ENCODE measurements at places on chromosomes 2 and 18.

DNA sequence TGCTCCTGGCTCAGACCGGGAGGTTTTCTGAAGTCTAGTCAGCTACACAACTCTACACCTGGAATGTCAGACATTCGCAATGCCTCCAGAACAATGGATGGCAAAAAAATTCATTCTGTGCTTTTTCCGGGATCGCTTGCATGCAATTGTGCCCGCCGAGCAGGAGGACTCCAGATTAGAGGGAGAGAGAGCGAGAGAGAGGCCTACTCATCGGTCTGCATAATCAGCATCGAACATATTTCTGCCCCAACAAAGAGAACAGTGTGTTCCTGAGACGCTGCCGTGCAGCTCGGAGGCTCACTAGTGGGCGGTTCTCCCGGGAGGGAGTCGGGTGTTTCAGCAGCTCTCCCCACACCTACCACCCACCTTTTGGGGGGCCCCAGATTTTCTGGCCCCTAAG, 117.1 kb downstream of the KLHL29 start:
- peak; percentile 77 for DNase-seq

- DNase-seq, result peak; percentile 87
Measured at GRCh38 chr2:54471221-54471711, 15.1 kb downstream of the SPTBN1 start.

GRCh38 chr2:160889439-160890170, 270.6 kb upstream of the TANK start:
- no peak for DNase-seq

DNA sequence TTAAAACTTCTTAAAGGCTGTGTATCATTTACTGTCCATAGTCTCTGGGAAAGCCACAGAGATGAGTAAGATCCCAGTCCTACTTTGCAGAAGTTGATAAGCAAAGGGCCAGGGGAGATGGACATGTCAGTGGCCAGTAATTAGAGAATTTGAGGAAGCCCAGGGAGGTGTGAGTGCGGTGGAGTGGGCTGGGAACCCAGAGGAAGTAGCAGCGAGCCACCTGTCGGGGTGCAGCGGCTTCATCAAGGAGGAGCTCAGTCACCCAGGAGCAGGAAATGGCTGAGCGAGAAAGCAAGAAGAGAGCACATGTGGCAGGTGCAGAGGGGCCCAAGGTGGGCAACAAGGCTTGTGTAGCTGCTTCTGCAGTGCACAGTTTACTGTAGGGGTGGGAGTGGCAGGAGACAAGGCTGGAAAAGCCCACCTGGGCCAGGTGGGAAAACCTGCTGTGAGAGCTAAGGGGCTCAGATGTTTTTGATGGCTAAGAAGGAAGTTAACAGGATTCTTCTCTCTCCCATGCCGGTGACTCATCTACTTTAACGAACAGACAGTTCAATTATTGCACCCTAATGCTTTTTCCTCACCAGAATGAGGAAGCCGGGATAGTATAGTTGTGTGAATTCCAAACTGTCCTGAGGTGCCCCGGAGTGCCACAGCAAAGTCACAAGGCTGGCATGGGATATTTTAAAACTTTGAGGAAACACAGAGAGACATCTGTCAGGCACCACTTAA, 34.8 kb upstream of the MGAT5 start:
- no peak for DNase-seq

- DNase-seq, result peak; percentile 98
Measured at GRCh38 chr2:20611077-20611843, 39.6 kb downstream of the HS1BP3 start.

DNA sequence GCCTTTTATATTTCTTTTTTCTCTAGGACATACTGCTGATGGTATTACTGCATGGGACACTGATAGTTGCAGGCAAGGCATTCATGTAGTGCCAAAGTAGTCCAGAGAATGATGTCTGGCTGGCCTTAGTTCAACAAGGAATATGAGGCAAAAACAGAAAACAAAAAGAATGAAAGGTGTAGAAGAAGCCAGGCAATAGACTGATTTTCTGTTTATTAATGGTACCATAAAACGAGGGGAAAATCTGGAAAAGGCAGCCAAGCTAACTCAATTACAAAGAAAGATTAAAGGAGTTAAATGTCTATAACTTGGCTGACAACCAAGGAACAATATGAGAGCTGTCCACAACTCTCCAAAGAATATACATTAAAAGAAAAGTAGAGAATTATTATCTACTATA, 284.9 kb downstream of the ZEB2 start:
- DNase-seq, result no peak

DNA sequence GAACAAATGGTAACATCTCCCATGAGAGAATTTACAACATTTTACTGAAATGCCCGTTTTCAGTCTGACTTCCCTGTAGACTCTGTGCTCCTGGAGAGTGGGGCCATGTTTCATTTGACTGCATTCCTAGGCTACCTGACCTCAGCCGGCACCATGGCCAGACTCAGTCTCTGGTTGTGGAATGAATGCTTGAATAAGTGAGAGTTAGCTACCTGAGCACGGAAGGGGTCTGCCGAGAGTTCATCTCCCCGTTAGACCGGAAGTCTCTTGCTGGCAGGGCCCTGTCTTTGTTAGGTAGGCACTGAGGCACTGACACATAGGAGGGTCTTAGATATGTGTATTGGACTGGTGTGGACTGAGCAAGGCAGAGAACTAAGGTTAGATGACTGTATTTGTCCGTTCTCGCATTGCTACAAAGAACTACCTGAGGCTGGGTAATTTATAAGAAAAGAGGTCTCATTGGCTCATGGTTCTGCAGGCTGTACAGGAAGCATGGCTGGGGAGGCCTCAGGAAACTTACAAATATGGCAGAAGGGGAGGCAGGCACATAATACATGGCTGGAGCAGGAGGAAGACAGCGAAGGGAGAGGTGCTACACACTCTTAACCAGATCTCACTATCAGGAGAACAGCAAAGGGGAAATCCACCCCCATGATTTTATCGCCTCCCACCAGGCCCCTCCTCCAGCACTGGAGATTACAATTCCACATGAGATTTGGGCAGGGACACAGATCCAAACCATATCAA, 271.2 kb downstream of the GLI2 start:
- no peak for DNase-seq

- DNase-seq, result peak; percentile 58
Measured at GRCh38 chr18:63322206-63322605, 2.6 kb upstream of the BCL2 start.

GRCh38 chr18:74380916-74381315, 65.3 kb downstream of the C18orf63 start:
- DNase-seq, result no peak

DNA sequence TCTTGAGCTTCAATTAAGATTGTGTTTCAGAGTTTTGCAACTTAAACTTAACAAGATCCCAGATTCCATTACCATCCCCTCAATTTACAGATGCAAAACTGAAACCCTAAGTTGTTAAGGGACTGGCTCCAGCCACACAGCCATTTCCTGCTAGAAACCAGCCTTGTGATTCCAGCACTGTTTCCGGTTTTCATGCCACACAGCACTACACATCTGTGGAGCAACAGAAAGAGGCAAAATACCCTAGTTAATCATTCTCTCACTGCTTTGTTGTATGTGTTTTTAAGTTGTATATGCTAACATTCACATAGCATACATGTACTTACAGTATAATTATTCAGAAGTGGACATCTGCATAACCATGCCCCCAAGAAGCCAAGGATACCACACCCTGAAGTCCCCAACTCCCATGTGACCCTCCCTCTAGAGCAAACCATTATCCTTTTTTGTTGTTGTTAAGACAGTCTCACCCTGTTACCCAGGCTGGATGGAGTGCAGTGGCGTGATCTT, 87.4 kb downstream of the MYO5B start:
- DNase-seq, result no peak

DNA sequence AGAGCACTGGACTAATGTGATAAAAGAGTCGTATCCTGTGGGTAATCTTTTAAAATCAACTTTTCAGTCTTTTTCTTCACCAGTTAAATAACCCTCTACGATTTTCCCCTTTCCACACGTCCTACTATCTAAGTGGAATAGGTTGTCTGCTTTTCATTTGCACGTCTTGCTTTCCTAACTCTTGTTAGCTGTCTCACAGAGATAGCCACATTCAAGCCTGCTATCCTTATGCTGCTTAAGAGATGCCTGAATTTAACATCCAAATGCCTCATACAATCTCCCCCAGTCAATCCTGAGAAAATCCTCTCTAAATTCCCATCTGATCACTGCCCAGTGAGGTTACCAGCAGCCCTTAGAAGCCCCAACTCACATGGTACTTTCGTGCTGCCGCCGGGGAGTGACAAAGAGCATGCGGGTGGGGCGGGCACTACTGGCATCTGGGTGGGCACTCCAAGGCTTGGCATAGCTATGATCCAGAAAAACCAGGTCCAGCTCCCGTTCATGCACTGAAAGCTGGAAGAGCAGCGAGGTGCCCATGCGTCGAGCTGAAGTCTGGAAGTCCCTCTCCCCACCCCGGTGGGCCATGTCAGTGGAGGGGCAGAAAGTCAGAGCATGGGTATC, 1.5 kb downstream of the KANSL3 start:
- no peak for DNase-seq

GRCh38 chr18:51137891-51138290, 59.6 kb downstream of the MEX3C start:
- DNase-seq, result no peak

- no peak for DNase-seq
Measured at GRCh38 chr18:31447530-31448191, at the start of gene DSG3. DSG3 (plus strand) TSS chr18:31447741; CDS start chr18:31447878, 137 bp downstream.

DNA sequence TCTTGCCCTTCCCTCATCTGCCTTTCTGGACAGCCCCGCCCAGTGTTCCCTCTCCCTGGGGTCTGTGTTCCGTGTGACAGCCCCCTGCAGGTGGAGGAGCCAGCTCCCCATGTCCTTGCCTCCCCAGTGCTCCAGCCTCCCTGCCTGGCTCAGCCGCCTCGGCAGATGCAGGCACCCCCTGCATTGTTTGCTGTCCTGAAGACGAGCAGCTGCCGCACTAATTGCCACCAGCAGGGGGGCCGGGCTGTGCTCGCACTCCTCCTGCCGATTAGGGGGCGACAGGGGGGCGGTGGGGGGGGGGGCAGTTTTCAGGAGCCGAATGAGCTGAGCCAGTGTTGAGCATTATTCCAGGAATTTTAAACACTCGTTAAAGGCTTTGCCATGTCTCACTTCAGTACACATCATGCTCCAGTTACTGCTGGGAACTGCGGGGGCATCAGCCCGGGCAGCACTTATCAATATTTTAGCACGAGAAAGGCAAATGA, 23.3 kb downstream of the SIX3 start:
- no peak for DNase-seq

- no peak for DNase-seq
Measured at GRCh38 chr2:133405252-133405651, 163.0 kb downstream of the NCKAP5 start.

DNA sequence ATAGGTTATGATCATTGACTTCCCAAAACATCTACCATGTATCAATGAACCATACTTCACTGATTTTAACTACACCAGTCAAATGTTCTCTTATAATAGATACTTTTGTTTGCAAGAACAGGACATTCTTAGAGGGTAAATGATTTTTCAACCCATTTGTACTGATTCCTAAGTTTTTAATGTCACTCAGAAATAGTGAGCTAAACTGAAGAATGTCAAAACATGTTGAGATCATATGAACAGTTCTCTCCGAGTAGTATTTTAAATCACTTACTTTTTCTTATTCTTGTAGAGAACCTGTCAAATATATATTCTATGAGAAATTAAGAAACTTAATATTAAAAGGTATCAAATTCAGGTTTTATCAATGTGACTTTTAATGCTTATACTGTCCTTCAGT, 1362.9 kb upstream of the SLC39A10 start:
- no peak for DNase-seq

DNA sequence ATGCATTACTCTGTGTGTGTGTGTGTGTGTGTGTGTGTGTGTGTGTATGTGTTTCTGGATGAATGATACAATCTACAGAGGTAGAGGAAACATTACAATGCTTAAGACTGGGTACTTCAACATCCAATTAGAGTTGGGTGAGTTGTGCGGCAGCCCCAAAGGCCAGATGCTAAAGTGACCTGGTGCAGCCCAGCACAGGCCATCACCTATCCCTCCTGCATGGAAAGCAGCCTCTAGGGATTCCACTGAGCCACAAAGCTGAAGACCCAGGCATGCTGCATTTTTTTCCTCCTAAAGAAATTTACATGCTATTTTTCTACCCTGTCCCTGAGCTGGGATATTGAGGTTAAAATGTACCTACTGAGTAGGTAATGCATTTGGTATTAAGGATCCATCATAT, 79.1 kb upstream of the ETAA1 start:
- no peak for DNase-seq

All from amniotic epithelial cell (primary cell).